ENCODE measurements at places on chromosomes 2 and 18.

- no peak for DNase-seq
These were observed 748 bp downstream of the LIPG start for GRCh38 chr18:49562481-49563129.

DNA sequence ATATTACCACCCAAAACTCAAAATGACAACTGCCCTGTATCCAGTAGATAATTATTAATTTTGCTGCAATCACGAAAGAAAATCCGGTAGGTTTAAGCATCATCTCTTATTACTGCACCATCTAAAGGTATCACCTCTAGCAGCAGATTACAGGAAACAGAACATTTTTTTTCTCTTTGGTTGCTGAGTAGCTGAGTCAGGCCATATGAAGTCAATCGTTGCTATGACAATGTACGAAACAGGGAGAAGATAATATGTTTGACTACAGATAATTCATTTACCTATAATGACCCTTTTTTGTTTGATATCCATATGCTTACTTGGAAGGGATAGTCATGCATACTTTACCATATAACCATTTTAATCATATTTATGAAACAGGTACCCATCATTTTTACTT, 831.6 kb upstream of the CHAC2 start:
- no peak for DNase-seq

DNA sequence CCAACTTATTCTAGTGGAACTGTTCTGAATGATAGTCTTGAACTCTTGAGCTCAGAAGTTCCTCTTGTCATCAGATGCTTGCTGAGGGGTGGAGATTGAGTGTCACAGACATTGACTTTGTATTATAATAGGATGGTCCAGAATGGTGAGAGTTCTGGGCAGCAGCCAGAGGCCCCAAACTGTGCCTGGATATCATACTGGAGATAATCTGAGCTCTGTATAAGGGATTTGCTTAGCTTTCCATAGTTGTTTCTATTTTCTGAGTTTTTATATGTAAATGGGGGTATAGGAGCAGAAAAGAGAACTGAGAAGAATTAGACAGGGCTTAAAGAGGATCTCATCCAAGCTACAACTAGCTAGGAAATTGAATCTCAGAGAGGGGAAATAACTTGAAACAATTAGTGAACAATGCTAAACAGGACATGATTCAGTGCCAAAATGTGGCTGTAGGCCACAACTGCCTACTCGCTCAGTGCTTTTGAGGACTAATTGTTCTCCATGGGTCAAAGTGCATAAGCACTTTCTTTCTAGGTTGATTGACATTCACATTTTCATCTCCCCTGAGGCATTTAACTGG, 10.1 kb upstream of the LCLAT1 start:
- DNase-seq, result no peak

DNA sequence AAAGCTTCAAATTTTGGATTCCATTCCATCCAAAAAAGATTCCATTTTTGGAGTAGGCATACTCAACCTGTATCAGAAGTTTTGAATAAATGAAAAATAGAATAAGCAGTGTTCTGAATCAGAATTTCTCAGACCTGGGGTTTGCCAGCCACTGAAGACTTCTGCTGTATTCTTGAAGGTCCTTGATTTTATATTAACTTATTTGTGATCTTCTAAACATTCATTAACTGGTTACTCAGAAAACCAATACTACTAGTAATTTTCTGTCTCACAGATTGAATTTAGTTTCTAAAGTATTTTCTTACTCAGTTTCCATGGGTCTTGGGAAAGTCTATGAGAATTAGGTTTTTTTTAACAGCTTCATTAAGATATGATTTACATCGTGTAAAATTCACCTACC, 60.9 kb downstream of the RIF1 start:
- no peak for DNase-seq

- no peak for DNase-seq
These were observed 2.8 kb downstream of the MYOM1 start for GRCh38 chr18:3216987-3217386.

GRCh38 chr18:13243363-13243762, 24.8 kb downstream of the LDLRAD4 start:
- no peak for DNase-seq

DNA sequence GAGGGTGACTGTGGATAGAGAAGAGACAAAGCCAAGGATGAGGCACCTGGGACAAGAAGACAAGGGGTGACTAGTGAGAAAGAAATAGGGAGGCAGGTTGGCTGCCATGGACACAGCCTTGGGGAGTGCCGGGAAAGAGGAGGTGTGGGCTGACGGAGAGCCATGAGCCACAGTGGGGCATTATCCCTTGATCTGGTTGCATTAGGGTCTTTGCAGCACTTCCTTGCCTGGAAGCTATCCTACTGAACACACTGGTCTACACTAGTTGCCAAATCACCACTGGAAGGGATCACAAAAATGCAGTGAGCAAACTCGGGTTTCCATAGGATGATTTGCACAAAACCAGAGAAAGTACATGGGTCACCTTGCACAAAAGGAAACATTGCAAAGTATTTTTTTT, 27.7 kb upstream of the ASB18 start:
- no peak for DNase-seq

DNA sequence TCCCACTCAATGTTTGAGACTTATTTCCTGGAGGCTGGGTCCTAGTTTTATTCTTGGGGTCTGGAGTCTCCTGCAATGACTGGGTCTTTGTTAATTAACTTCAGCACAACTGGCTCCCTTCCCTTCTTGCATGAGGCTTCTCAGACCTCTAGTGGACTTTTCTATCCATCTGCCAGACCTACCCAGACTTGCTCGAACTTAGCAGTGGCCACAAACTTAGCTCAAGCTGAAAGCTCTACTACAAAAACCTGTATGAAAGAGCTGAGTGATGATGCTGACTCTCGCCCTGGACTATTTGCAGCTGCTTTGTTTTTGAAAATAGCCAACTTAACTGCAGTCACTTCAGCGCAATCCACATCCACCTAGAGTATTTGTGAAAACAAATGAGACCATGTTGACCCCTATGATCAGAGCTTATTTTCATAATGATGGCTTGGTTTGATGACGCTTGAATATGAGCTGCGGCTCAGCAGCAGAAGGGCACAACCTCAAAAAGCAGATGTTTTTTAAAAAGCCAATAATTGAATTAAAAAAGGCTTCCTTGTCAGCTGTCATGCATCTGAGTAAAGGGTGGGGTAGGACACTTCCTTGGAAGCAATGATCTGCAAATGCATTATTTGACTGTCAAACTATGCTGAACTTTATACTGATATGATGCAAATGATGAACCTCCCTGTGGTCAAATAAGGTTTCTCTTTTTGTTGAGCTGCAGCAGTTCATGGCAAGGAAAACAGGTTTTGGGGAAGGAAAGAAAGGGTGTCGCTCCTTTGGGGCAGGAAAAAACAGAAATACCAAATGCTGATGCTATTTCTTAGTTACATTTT, 10.6 kb upstream of the ANXA4 start:
- DNase-seq, result no peak

DNA sequence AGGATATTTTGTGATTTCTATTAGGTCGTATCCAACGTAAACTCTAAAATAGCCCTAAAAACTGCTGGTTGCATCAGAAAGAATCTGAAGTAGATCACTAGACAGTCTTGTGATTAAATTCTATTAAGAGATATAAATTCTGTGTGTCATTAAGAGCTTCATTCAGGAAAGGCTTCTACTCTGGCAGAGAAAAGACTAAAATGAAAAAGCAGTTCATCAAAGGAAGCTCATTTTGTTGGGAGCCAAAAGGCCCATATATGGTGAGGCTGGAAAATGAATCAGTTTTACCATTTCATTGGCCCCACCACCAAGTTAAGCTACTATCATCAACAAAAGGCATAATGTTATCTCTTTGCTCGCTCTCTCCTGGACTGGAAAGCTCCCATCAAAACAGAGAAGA, 261.1 kb downstream of the SATB2 start:
- DNase-seq, result no peak

- peak; percentile 27 for DNase-seq
These were observed 112.7 kb upstream of the TACR1 start for GRCh38 chr2:75311993-75312392.
